ENCODE measurements at places on chromosomes 13 and 19. TPM values are rescaled to one million over a fixed set of nuclear protein-coding genes. Genes with fewer than 3 reads are reported as not detected.

CD37 gene
- 137 TPM for total RNA-seq

DNA sequence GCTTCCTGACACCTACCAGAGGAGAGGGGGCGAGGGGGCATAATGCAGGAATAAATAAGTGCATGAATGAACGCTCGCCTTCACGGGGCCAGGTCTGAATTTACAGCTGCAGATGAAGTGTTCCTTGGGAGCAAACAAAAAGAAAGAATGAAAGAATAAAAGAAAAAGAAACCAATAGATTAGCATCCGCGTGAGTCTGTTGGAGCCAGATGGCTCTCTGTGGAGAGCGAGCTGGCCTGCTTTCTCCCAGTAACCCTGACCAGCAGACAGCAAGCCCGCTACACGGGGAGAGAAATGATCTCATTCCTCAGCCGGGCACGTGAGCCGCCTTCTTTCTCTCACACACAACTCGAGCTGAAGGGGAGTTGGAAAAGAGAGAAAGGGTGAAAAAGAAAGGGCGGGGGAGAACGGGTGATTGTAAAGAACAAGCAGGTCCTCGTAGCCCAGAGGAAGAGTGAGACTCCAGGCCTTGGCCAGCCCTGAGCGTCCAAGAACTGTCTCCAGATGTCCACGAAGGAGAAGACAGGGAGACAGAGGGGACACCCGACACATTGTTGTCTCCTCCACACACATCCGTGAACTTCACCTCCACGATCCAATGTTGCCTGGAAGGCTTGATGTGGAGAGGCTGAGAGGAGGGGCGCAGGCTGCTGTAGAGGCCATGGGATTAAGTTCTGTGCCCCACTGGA, 81.4 kb downstream of the RNASEH2B start:
- no peak for DNase-seq

TMIGD2 gene
- total RNA-seq = 14.8 TPM

DNA sequence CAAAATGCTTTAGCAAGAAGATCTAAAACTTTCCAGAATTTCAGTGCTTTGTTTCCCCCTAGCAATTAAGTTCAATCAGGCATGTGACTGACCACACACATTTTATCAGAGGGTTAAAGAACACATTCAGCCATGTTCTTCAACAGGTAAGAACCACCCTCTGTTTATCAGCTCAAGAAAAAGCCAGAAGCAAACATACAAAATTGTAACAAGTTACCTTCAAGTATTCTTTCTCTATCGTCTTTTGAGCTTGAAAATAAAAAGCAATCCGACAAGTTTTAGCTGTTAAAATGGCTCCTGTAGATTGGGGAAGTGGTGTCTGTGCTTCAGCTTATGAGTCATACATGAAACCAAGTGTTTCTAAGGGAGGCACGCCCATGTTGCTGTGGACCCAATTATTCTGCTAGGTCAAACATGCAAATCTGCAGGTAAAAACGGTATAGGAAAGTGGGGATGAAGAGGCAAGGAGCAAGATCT, at the start of gene ELF1:
ELF1 (minus strand) TSS at position 306 of the 477 bp plus-strand sequence. CDS start 37,262 bp downstream, outside the sequence.
- DNase-seq = peak; percentile 76

- DNase-seq = no peak
These were observed 15.5 kb downstream of the BTBD2 start for GRCh38 chr19:1999856-2000515.

BEST2 gene
- total RNA-seq = not detected

DNA sequence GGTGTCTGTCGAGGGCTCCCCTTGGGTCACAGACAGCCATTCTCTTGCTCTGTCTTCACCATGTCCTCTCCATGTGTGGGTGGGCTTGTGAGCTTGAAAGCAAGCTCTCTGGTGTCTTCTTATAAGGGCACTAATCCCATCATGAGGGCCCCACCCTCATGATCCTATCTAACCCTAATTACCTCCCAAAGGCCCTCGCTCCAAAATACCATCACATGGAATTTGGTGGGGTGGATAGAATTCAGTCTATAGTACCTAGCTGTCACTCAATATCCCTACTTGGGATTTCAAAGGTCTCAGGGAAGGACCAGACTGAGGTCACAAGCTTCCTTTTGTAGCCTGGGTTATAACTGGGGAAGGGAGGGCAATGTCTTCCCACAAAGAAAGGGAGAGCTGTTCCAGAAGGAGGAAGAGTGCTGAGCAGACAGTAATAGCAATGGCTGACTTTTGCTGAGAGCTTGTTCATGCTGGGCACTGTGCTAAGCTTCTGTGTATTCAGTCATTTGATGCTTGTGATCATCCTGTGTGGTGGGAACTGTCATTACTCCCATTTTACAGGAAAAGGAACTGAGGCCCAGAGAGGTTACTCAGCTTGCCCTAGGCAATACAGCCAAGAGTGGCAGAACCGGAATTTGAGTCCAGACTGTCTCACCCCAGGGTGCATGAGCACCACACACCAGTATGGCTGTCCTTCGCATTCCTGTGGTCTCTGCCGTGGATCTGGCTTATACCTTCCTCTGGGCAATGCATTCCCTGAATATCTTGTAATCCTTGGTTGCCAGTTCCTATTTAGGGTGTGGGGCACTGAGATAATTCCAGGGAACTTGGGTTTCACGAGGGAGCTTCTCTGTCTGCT, 8.2 kb downstream of the FXYD5 start:
- no peak for DNase-seq

Data from activated CD8-positive, alpha-beta T cell treated with anti-CD3 and anti-CD28 coated beads for 36 hours (primary cell).